LHCN-M2 (cell line): ENCODE measurements at places on chromosomes 16 and 17.

GRCh38 chr17:979539-980405 lies at the start of gene NXN:
NXN (minus strand) TSS chr17:979776.
- peak; percentile 53 for DNase-seq

GRCh38 chr16:79970551-79971236 lies 370.2 kb upstream of the MAF start:
- DNase-seq, result peak; percentile 32

DNA sequence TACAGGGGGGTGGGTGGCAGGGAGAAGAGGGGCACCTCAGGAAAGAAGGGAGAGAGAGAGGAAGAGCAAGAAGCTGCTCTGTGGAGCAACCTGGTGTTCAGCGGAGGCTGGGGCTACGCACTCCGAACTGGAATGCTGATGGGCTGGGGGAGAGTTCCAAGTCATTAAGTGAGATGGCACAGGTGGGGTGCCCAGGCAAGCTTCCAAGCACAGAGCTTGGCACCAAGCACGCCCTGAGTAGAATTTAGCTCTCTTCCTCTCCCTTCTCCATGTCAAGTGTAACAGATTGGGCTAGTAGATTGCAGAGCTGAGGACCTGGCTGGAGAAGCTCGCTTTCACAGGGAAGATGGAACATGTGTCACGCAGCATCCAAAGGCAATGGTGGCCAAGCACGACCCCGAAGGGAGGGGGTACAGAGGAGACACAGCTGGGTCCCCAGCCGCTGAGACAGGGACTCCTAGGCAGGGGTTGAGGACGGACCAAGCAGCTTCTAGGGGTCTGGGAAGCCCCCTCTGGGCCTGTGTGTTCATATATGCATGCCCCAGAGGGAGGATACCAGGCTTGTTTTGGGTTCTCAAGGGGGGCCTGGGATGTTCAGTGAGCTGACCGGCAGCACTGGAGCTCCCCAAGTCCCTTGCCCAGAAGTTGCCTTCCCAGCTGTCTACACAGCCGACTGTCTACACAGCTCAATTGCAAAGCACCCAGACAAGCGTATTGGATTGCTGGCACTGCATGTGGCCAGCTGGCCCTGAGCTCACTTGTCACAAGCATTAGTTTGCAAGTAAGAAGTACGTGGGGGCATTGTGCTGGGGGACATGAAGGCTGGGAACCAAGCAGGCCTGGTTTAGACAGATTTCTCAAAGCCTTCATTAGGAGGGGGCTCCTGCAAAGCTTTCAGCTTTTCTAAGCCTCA lies 247.8 kb downstream of the ENGASE start:
- no peak for DNase-seq

DNA sequence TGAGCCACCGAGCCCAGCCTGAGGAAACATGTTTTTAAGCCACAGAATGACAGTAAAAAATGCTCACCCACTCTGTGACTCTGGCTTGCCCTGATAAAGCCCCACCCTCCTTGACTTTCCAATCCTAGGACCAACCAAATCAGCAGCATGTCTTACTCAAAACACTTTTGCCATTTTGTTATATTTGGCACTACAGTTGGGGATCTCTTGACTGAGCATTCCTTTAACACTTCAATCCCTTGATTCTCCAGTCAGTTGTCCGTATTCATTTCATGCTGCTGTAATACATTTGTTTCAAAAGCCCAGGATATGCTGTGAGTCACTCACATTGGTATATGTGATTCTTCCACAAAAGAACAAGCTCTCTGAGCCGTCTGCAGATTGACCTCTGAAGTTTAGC lies 8.2 kb downstream of the MYH3 start:
- DNase-seq, result peak; percentile 60

DNA sequence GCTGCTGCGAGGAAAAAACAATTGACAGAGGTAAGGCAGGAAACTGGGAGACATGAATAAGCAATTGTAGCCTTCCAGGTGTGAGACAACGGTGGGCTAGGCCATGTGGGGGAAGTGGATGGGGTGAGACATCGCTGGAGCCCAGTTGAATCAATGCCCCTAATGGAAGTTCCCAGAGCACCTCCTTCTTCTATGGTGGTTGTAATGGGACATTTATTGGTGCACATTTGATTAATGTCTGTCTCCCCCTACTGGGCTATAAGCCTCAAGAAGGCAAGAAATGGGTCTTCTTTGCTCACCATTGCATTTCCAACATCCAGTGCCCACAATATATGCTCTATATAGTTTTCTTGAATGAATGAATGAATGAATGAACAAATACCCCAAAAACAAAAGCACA lies 22.7 kb upstream of the CD300E start:
- no peak for DNase-seq

- no peak for DNase-seq
These were observed 43.9 kb downstream of the NKD1 start for GRCh38 chr16:50591800-50592771.

GRCh38 chr17:76969598-76970172 lies 101.5 kb downstream of the MGAT5B start:
- no peak for DNase-seq

- no peak for DNase-seq
These were observed 11.0 kb downstream of the CSF3 start for GRCh38 chr17:40025991-40026815.

GRCh38 chr17:75611851-75612429 lies 21.3 kb upstream of the SMIM5 start:
- no peak for DNase-seq
